ENCODE measurements at places on chromosomes 7 and 10.

DNA sequence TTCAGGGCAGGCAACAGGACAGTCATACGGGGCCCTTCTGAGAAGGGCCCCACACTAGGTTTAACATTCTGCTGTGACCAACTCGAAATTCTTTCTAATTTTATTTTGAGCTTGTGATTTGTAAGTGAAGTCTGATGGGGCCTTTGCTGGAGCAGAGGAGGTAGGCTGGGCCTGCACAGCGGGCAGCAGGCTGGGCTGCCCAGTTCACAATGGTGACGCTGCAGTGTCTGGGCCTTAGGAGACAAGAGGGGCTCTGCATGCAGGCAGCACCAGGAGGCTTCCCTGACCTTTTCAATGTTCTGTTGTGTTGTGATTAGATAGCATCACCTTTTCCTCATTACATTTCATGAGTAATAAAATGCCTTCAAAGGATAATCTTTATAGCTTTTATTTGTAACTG is 175.1 kb downstream of the CXCL12 start:
- DNase-seq = no peak

GRCh38 chr7:12609561-12609960 is 39.0 kb downstream of the SCIN start:
- no peak for DNase-seq

DNA sequence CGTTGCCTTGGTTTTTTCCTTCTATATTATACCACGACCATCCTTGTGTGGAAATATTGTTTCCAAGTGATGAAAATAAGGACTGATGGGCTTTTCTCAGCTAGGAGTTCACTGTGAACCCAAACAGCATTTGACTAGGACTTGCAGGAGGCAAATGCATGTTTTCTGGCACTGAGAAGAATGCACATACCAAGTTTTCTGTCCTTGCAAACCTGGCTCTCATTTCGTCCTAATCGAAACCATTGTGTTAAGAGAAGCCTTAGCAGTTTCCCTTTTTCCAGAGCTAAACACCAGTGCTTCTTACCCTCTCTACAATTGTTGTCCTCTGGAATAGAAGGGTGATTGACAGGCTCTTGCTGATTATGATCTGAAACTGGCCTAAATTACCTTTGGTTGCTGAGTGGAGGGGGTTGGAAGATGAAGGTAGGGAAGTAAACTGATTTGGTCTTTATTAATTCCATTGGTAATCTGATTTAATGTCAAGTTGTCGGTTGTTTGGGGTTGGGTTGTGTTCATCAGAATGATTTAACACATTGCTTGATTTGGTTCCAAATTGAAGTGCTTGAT is 33.1 kb upstream of the ELMO1 start:
- no peak for DNase-seq

DNA sequence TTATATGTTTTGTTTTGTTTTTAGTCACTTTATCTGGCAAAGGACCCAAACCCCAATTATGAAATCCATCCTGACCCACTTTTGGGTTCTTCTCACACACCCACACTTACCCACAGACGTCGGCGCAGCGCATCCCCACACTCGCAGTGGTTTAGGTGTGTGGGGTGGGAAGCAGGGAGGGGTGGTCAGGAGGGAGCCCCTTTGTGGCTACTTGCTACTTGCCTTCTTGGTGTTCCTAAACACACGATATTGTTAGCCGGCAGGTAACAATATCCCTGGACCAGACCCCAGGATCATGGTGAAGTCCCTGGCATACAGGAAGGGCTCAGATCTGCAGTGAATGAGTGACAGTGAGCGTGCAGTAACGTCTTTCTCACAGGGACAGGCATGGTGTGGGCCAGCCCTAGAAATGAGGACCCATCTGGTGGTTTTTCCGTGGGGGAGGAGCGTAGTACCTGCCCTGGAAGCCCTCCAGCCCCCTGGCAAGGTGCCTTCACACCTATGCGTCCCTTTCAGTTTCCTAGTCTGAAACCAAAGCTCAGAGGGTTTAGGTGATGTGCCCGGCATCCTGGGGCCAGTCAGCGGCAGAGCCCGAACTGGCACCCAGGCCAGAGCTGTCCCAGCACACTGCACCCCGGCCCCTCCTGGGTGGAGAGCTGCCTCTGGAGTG is 4.4 kb downstream of the SPOCK2 start:
- no peak for DNase-seq

DNA sequence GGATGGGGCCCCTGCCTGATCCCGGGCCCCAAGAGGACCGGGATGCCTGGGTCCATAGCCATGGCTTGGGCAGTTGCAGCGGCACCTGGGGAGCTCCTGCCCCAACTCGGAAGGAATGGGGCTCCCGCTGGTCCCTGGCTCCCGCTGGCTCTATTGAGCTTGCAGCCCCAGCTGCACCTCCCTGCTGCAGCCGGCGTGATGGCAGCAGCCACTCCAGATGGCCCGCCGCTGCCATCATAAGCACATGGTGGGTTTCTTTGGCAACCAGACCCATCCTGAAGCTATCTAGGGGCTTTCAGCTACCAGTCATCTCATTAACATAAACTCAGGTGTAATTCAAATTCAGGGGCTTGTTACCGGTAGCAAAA is 11.1 kb upstream of the DNMBP start:
- DNase-seq = no peak

Data from sciatic nerve (tissue), 2 donors.